Bone marrow (tissue), 2 donors: ENCODE measurements at places on chromosomes 6 and 20.

DNA sequence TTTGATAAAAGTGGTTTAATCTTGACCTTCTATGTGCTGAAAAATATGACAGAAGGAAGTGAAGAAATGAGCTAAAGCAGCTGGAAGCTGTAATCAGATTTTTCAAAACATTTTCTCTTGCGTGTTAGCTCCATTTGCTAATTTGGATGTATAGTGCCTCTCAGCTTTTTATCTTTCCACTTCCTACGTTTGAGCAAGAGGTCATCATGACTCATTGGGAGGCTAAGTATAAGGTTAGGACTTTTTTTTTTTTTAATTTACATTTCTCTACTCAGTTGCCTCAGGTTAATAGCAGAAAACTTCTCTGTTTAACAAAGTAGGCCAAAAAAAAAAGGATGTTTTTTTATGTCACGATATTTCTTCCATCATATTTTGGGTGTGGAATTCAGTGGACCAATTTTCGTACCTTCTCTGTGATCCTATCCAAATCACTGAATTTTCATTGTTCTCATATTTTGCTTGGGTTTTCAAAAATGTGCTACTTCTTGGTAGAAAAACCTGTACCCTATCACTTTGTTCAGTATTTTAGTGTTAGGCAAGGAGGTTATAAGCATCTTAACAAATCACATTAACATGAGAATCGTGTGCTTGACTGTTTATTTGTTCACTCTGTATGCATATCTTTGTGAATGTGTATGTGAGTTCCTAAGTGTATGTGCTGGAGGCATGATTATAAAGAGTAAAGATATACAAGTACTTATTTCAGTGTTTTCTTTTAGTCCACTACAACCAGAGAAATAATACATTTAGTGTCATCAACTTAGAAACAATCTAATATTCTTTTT, 1028.3 kb upstream of the EYS start:
- DNase-seq = no peak

- no peak for DNase-seq
Observed at GRCh38 chr6:146194434-146194833, 165.6 kb downstream of the GRM1 start.

GRCh38 chr6:6556161-6556737, 32.3 kb upstream of the LY86 start:
- DNase-seq = peak; percentile 73

- DNase-seq = peak; percentile 30
Observed at GRCh38 chr20:2005831-2006426, 12.1 kb upstream of the PDYN start.

DNA sequence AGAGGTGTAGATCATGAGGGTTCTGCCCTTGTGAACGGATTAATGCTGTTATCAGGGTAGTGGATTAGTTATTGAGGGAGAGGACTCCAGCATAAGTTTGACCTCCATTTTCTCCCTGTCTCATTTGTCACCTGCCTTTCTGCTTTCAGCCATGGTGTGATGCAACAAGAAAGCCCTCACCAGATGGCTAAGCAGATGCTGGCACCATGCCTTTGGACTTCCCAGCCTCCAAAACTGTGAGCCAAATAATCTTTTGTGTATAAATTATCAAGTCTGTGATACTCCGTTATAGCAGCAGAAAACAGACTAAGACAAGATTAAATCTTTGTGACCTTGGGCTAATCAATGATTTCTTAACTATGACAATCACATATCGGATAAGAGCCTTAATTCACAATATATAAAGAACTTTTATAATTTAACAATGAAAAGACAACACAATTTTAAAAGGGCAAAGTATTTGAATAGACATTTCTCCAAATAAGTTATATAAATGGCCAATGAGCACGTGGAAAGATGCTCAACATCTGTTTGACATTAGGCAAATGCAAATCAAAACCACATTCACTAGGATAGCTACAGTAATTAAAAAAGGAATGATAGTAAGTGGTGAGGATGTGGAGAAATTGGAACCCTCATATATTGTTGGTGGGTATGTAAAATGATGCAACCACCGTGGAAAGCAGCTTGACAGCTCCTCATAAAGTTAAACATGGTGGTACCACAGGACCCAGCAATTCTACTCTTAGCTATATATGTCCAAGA, 45.3 kb upstream of the IFNGR1 start:
- DNase-seq = no peak
